ENCODE measurements at places on chromosomes 1 and 21. TPM values are rescaled to one million over a fixed set of nuclear protein-coding genes. Genes with fewer than 3 reads are reported as not detected.
A peak's percentile ranks its signal among the peaks of the same experiment; 100 is the strongest.

GRCh38 chr1:150890033-150890416, 3.1 kb downstream of the CTXND2 start:
- ATAC-seq, result no peak

DNA sequence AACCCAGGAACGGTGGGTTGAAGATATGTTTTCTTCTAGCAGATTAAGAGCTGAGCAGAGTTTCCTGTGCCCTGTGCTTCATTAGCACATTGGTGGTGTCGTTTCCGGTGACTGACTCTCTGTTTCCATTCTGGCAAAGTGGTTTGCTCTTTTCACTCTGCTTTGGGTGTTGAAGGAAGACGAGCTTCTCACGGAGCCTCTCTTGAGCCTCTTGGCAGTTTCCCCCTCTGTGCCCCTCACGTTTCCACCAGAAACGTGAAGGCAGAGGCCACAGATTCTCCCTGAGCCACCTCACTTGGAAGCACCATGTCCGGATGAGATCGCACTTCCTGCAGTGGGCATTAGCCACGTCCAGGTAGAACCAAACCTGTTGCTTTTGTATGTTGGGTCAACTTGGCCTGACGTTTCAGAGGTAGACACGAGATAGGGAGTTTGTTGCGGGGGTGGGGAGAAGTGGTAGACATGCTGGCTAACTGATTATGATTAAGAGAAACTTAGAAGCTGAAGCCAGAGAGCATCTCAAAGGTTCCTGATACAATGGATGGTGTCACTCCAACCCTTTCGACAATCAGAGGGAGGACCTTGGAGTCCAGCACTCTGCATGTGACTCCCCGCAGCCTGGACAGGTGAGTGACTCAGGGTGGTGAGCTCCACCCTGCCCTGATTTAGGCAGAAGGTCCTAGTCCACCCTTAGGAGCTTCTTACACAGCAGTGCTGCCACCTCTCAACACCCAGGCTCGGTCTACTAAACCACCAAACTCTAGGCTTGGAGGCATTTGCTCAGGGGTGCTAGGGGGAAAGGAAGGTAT, at the start of gene LAX1:
Gene LAX1 (plus strand): TSS at position 155 of the 809 bp plus-strand sequence. CDS start 383 bp downstream, at position 538.
- peak; percentile 52 for ATAC-seq

GRCh38 chr1:50368179-50369007, 54.9 kb downstream of the DMRTA2 start:
- peak; percentile 71 for ATAC-seq

GRCh38 chr1:43947061-43947873, 517 bp downstream of the IPO13 start:
- peak; percentile 0 for ATAC-seq

GRCh38 chr1:119046785-119047438, 58.8 kb upstream of the TBX15 start:
- no peak for ATAC-seq

MYOM3 gene
- total RNA-seq, result 0.88 TPM

DNA sequence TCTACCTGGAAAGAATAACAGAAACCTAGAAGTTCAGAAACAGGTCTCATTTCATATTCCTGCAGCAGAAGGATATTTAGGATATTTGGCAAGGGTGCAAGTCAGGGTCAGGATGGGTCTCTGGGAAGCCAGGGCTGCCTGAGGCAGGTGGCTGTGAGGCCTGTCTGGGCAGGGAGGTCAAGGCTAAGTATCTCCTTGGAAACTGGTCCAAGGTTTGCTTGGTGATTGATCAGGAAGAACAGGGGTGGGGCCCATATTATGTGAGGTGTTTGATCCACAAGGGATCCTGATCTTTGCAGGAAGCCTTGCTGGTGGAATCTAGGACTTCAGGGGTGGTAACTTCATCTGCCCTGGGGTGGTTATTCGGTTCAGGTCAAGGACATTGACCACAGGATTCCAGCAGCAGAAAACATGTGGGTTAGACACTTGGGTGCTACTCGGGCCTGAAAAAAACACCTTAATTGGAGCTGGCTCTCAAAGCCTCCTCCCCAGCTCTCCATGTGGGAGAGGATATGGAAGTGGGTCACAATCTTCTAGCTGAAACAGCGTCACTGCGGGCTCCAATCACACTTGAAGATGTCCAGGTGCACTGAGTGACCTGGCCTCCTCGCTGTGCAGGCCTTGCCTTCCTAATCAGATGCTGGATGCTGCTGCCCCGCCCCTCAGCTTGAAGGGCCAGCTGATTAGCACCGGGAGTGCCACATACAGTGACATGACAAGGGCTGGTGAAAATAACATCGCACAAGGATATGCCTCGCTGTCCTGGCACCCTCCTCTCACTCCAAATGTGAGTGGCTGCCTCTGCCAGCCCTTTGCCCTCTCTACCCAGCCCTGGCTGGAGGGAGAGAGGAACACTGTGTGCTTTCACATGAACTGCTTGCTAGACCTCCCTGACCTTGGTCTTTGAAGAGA, 8.7 kb downstream of the CTNNBIP1 start:
- peak; percentile 17 for ATAC-seq

GRCh38 chr1:44733365-44733764, 2.4 kb upstream of the RNU5D-1 start:
- ATAC-seq, result no peak

- no peak for ATAC-seq
These were observed 16.2 kb upstream of the OTUD3 start for GRCh38 chr1:19866029-19866428.

DIRAS3 gene
- 2.2 TPM for total RNA-seq

AGO4 gene
- 5.6 TPM for total RNA-seq

- no peak for ATAC-seq
These were observed 100.6 kb downstream of the ROR1 start for GRCh38 chr1:63874278-63874880.

PIK3C2B gene
- total RNA-seq, result 23.7 TPM

UQCRHL gene
- 1.6 TPM for total RNA-seq

DNA sequence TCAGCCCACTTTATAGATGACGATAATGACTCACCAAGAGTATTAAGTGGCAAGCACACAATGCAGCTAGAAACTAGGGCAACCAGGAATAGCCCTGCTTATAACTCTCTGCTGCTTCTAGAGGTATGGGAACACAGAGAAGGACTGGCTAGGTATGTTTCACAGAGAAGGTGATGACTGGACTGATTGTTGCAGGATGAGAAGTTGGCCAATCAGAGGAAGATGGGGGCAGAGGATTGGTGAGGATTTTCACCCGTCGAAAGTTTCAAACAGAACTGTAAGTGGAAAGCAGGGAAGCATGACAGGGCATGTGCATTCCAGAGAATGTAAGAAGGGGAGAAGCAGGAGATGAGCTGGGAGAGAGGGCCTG, 222.4 kb upstream of the JUN start:
- no peak for ATAC-seq

- ATAC-seq, result no peak
These were observed 30.5 kb downstream of the LEMD1 start for GRCh38 chr1:205391386-205391785.

- no peak for ATAC-seq
These were observed 9.0 kb downstream of the ARHGEF16 start for GRCh38 chr1:3463408-3463863.

DNA sequence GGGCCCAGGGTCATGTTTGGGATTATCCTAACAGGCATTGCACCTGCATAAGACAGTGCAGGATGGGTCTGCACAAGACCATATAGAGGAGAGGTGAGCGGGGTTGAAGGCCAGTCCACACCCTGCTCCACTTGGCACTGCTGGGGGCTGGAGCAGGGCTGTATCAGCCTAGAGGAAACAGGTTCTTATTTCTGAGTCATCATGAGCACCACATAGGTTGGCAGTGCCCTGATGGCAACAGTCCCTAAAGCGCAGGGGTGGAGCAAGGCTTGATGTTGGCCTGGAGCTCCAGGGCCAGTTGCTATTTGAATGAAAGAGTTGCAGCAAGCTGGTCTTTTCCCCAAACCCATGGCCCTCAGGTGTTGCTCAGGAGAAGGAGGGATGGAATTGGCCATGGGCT, 29.8 kb upstream of the BMP8B start:
- ATAC-seq, result peak; percentile 84

- no peak for ATAC-seq
These were observed 89.8 kb downstream of the DHRS3 start for GRCh38 chr1:12528021-12528852.

- peak; percentile 88 for ATAC-seq
These were observed 15.6 kb upstream of the TACSTD2 start for GRCh38 chr1:58592522-58593134.

- ATAC-seq, result no peak
These were observed 20.9 kb downstream of the TNN start for GRCh38 chr1:175088525-175088951.

DNA sequence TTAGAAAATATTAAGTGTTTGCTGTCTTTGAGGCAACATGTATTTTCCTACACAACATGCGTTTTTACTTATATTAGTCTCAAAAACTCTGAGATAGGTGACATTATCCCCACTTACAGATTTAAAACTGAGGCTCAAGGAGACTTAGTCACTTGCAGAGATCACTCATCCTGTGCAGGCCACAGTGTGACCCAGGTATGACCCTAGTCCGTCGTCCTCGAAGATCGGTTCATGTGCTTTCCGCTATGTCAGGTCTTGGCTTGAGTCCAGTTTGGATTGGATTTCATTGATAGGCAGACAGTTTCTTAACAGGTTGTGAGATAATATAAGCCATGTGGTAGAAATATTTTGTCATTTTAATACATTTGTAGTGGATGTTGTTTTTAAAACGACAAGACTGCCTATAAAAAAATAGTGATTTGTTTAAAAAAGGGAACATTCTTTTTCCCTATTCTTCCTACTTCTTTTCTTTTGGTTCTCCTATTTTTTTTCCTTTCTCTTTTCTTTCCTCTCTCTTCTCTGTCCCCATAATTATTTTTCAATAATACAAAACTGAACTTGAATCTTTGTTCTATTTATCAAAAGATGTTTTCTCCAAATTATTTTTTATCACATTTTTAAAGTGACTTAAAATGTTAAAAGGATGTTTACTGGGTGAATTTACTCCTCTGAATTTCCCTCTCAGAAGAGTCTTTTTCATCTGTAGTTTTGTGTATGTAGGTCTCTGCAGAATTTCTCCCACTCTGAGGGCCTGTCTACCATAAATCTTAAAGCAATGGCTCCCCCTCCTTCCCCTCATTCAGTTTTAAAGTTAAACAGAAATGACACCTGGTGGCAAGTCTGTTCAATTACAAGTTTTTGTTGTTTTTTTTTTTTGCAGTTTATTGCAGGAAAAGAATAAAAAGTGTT, 81.8 kb downstream of the PHTF1 start:
- no peak for ATAC-seq

GRCh38 chr1:235841938-235842545, 24.7 kb downstream of the LYST start:
- no peak for ATAC-seq

BRINP3 gene
- not detected for total RNA-seq

DNA sequence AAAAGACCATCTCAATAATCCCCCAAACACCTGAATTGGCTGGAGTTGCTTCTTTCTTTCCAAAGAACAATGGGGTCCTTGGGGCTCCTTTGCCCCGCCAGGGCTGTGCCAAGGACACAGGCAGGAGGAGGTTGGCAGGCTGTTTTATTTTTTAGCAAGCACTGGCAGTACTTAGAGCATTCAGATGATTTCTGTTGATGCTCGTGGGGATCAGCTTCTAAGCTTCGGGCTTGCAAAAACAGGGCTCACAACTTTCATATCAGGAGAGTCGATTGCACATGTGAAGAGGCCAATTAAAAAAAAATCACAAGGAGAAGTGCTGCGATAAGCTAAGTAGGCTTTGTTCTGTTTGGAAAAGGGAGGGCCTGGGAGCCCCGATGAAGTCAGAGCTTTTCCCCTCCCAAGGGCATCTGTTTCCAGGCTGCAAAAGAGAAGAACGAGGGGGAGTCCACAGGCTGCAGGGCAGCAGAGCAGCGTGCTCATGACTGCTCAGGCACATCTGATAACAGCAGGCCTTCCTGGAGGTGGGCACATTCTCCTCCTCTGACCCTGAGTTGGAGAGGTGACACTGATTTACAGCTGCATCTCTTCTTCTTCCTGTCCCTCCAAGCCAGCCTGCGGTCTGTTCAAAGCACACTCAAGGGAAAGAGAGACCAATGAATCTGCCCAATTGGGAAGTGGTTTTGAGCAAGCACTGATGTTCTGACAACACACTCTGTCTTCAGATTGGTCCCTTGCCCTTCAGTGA, 27.3 kb upstream of the BCAR3 start:
- ATAC-seq, result no peak

CDC73 gene
- 33.1 TPM for total RNA-seq

DNA sequence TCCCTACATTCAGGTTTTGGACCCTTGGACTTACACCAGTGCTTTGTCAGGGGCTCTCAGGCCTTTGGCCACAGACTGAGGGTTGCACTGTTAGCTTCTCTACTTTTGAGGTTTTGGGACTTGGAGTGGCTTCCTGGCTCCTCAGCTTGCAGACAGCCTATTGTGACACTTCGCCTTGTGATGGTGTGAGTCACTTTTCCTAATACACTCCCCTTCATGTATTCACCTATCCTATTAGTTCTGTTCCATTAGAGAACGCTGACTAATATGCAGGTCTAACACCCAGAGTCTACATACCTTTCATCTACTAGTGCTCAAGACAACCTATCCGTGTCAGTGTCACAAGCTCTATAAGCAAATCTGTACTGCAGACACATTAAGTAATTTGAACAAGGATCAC, 605.3 kb downstream of the KCNT2 start:
- ATAC-seq, result peak; percentile 100

- no peak for ATAC-seq
These were observed 215.9 kb downstream of the DISC1 start for GRCh38 chr1:231842441-231842840.

GRCh38 chr1:3530926-3531818, 76.7 kb downstream of the ARHGEF16 start:
- peak; percentile 75 for ATAC-seq

GRCh38 chr1:24748191-24749121, 3.2 kb downstream of the CLIC4 start:
- ATAC-seq, result no peak

DNA sequence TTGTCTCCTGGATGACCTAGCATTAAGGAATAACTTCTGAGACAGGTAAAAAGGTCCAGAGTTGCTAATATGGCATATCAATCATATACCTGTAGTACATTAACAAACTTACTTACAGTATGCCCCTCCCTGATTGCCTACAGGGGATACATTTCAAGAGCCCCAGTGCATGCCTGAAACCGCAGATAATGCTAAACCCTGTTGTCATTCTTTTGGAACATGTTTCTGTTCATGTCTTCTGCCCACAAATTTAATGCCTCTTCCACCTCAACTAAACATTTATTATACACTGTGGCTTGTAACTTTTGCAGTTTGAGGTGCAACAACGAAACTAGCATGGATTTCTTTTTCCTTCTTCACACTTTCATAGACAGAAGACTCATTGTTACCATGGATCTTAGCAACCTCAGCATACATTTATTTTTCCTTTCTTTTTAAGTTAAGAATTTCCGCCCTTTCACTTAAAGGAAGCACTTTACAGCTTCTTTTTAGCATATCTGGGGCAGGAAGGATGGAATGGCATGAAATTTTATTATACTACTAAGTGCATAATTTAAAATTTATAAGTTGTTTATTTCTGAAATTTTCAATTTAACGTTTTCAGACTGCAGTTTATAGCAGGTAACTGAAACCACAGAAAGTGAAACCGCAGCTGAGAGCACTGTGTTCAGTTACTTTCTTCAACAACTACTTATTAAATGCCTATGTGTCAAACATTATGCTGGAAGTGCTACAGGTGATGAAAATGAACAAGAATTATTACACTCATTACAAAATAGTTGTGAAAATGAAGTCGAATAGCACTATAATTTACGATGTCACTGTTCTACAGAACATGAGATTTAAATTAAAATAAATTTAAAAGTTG, 25.3 kb downstream of the F13B start:
- ATAC-seq, result no peak

TNFRSF18 gene
- 16.3 TPM for total RNA-seq

BTBD8 gene
- 1.8 TPM for total RNA-seq

Measured in esophagus mucosa (tissue), 1 donor.